Stimulated activated CD4-positive, alpha-beta T cell treated with anti-CD3 and anti-CD28 coated beads, Interleukin-15, amount 100 ng/mL, for 48 hours (primary cell): ENCODE measurements at places on chromosomes 3 and 15.

DNA sequence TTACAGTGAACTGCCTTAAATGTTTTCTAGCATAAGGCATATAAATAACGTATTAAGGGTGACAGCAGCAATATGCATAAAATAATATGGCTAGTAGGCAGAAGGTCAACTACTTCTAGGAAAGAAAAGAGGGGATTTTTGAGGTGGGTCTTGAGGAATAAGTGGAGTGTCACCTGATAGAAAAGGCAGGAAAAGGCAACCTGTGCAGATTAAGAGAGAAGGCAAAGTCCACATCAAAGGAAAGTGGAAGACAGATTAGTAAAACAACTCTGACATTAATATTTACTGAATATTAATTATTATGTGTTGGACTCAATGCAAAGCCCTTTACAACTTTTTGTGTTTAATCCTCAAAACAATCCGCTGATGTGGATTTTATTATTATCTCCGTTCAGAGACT is 2.8 kb downstream of the THOC7 start:
- no peak for DNase-seq

- DNase-seq = no peak
Observed at GRCh38 chr3:59566481-59566975, 516.7 kb upstream of the CFAP20DC start.

GRCh38 chr3:43627360-43627759 is 5.5 kb upstream of the ANO10 start:
- DNase-seq = no peak

DNA sequence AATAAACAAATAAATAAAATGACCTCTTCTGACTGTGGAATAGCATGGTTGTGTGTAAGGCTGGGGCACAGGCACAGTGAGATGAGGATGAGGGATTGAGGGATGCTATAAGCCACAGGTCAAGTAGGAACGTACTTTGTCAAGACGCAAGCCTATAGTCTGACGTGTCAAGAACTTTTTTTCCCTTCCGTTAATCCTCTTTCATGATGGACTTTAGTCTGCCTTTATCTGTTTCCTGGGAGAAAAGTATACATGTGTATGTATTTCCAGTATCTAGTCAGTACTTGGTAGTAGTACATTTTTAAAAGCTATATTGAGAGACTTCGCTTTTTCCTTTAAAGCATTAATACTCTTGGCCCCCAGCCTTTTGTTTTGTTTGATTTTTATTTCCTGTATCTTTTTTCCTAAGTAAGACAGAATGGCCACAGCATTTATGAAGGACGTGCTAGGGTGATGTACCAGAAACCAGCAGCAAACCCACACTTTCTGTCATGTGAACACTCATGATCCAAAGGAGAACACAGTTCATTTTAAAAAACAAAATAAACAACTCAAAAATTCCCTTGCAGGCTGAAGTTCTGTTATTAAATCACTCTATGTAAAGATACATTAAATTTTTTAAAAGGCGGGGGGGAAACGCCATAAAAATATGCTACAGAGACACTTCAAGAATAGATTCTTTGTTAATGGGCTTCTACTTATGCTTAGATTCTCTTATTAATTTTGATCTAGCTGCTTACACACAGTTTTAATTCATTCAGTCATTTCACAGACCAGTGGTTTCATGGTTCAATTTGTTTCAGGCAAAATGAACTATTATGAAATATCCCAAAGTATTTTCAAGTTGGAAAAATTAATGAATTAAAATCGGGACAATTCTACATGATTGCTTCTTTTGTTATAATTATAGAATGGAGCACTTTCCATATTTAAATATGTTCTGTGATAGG is 114.7 kb downstream of the SNRK start:
- no peak for DNase-seq

DNA sequence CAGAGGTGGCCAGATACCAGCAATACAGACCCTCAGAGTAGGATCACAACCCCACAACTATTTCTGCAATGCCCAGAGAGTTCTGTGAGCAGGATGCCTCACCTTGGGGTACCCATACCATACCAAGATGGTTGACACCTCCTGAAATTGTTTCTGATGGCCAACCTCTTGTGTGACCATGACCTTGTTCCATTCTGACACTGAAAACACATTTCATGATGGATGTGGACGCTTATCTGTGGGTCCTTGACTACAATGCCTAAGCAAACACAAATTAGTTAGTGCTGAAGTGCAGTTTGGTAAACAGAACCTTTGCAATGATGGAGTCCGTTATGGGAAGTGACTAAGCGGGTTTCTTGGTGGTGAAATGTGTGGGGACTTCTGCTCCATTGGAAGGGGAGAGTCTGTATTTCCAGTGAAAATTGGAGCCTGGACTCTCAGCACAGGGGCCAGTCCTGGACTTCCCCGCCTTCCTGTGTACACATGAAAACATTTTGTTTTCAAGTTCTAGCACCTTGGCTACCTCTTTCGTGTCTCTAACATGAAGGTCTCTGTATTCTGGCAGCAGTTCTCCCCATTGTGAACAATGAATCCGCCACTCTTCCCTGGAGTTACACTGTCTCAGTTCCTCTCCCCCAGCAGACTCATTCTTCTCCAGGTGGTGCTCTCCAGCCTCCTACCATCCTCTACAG is 106.2 kb downstream of the XXYLT1 start:
- no peak for DNase-seq

DNA sequence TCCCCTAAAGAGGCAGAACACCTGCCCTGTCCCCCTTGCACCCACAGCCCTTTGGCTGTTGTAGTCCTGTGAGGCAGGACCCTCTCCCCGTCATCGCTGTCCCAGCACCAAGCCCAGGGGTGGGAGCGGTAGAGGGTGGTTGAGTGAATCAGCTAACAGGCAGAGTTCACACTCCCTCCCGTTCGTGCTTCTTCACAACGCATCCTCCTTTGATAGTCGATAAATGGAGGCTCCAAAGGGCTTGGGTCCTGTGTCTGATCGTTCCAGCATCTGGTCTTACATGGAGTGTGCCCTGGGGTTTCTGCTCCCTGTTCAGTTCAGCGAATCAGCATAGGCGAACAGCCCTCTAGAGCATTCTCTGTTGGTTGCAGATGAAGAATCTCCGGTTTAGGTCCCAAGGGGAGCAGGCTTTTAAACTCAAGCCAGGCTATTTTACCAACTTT is 820 bp upstream of the HMCES start:
- DNase-seq = no peak

DNA sequence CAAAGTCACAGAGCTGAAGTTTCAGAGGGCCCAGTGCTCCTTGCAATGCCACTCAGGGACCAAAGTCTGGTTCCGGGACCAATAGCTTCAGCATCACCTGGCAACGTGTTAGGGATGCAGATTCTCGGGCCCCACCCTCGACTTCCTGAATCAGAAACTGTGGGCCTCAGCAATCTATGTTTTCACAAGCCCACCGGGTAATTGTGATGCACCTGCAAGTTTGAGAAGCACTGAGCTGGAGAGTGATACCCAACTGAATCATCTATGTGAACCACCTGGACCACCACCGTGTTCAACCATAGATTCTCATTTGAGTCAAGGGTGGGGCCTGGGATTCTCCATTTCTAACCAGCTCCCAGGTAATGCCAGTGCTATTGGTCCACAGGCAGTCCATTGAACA is 55.7 kb downstream of the CORO2B start:
- DNase-seq = no peak

DNA sequence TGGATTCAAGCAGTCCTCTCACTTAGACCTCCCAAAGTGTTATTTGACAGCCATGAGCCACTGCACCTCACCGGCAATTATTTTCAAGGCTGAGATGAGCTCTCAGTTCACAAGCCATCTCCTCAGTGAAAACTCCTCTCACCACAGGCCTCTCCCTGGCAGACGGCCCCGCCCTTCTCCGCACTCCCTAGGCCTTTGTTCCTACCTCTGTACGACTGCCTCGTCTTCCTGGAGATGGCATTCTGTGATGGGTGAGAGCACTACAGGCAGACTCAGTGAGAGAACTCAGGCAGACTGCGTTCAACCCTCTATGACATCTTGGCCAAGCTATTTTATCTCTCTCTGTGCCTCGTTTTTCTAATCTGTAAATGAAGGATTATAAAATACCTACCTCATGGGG is 67.0 kb upstream of the TPM1 start:
- DNase-seq = no peak

- no peak for DNase-seq
Observed at GRCh38 chr3:72820415-72820814, 27.8 kb downstream of the SHQ1 start.

DNA sequence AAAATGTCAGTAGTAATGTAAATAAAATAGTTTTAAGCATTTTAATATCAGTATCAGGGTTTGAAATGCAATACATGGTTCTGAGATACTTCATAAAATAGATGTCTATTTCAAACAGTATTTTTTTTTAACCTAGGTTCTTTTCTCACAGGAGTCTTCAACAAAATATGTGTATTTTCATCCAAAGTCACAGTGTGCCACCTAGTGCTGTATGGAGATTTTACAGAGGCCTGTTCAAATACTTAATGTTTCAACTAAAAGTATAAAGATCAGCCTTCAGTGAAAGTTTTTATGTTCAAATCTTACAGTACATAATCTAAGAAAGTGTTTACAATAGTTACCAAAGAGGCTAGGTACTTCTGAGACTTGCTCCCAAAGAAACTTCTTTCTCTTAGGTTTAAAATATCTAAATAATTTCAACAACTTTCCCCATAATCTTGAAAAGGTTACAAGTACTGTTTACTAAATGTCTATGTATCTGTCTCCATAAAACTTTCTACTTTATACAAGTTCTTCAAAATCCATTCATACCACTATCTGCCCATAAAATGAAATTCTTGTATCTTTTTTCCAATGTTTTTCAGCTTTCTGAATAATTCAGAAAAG is 38.3 kb downstream of the SCAPER start:
- no peak for DNase-seq

GRCh38 chr15:61653110-61653509 is 407.1 kb downstream of the VPS13C start:
- DNase-seq = no peak

- no peak for DNase-seq
Observed at GRCh38 chr3:140242818-140243276, 307.9 kb downstream of the CLSTN2 start.
